ENCODE measurements at places on chromosomes 2 and 18.

- no peak for DNase-seq
Observed at GRCh38 chr18:55588870-55589595, 1.0 kb upstream of the TCF4 start.

DNA sequence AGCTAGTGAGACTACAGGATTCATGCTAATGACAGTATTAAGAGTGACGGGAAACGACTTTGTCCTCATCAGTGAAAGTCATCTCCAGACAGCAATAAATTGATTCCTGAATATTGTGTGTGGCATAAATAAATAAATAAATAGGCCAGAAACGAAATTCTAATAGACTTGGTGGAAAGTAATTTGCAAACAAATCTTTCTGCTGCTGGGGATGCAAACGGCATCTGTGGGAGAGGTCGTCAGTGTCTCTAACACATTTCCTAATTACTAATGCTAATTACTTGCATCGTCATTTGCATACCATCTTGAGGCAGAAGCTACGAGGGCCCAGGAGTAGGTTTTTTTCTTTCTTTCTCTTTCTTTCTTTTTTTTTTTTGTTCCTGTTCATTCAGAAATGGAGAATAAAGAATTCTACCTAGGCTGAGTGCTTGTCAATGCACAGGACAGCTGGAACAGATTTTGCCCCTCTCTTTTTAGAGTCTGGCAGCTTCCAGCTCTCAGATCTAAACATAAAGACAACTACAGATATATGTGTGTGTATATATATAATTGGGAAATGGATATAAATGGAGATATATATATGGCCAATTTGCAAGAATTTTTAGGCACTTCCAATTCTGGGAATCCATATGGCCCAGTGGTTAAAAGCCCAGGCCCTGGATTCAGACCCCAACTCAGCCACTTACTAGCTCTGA, 75.1 kb downstream of the SPP2 start:
- DNase-seq, result no peak

DNA sequence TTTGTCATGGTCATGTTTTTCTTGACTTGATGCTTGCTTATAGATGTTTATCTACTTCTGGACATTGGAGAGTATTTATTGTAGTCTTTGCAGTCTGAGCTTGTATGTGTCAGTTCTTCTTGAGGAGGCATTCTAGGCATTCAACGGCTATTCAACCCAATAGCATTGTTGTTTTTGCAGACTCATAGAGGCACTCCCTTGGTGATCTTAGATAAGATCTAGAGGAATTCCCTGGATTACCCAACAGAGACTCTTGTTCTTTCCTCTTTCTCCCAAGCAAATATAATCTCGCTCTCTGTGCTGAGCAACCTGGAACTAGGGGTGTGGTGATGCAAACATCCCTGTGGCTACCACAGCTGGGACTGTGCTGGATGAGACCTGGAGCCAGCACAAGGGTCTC, 40.4 kb downstream of the SYT4 start:
- DNase-seq, result no peak

DNA sequence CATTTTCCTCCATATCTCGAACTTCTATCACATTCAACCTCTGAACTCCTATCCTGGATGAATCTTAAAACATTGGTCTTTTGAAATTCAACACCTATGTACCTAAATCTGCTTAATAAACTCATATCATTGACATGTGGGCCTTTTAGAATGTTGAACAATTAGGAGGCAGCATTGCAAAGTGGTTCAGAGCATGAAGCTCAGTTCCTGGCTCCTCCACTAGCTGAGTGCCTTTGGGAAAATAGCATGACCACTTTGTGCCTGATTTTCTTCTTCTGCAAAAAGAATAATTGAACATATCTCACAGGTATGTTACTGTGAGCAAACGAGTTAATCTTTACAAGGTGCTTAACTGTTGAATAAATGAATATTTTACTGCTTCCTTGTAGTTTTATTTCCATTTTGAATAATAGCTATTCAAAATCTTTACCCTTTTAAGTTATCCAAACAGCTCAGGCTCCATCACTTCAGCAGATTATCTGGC, 14.3 kb upstream of the ITPRID2 start:
- no peak for DNase-seq

Data from RCC 7860 (cell line).